Breast epithelium (tissue), 4 donors: ENCODE measurements at places on chromosomes 2 and 18. TPM values are rescaled to one million over a fixed set of nuclear protein-coding genes. Genes with fewer than 3 reads are reported as not detected.

DNA sequence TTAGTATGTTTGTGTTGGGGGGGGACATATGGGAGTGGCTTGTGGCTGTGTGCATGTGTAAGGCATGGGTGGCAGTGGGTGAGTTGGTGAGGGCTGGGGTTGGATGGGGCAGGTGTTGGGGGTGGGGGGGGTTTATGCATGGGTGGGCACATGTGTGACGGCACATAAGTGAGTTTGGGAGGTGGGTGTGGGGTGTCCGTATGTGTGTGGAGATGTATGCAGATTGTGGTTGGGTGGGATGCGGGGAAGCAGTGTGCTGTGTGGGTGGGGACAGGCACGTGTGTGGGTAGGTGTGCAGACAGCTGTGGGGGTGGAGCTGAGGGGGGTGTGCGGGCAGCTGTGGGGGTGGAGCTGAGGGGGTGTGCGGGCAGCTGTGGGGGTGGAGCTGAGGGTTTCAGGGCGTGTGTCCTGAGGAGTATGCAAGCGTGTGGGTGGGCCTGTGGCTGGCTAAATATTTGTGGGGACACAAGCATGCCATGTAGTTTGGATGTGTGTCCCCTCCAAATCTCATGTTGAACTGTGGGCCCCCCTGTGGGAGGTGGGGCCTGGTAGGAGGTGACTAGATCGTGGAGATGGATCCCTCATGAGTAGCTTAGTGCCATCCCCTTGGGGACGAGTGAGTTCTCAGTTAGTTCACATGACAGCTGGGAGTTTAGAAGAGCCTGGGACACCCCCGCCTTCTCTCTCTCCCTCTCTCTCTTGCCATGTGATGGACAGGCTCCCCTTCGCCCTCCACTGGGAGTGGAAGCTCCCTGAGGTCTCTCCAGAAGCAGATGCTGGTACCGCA lies 59.4 kb downstream of the ANKMY1 start:
- H3K36me3 ChIP-seq = no peaks in the 10 kb centered on the region
- H3K27ac ChIP-seq = no peak overlapping the region
- H3K4me1 ChIP-seq = no peaks in the 10 kb centered on the region

DNA sequence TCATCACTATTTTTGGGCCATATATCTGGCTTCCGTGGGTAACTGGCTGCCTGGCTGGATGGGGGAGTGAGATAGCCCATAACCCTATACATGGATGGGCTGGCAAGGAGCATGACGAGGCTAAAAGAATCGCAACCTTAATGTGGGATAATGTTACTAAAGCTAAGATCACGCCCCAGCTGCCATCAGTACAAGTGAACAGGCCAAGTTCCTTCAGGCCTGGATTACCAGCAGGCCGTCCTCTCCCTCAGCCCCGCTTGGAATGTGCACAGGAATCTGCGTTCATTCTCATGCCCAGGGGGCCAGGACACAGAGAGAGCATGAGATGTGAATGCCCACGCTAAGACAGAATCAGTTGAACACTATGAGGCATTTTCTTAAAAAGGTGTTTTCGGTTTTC lies 34.7 kb downstream of the RMC1 start:
- peaks cover 11% of the 10 kb centered on the region for H3K36me3 ChIP-seq
- DNase-seq = no peak
- H3K27me3 ChIP-seq = no peaks in the 10 kb centered on the region
- no peaks in the 10 kb centered on the region for H3K4me1 ChIP-seq
- H3K27ac ChIP-seq = peak overlapping the region; percentile 71
- H3K4me3 ChIP-seq = no peak overlapping the region

- H3K27me3 ChIP-seq = no peaks in the 10 kb centered on the region
- no peaks in the 10 kb centered on the region for H3K4me1 ChIP-seq
- H3K27ac ChIP-seq = no peak overlapping the region
- no peak overlapping the region for H3K4me3 ChIP-seq
- no peak for DNase-seq
- H3K36me3 ChIP-seq = no peaks in the 10 kb centered on the region
Observed at GRCh38 chr18:4888251-4889040, 308.6 kb downstream of the AKAIN1 start.

- H3K4me3 ChIP-seq = no peak overlapping the region
- no peaks in the 10 kb centered on the region for H3K27me3 ChIP-seq
- DNase-seq = peak; percentile 15
- peaks cover 7% of the 10 kb centered on the region for H3K4me1 ChIP-seq
Observed at GRCh38 chr2:240956935-240957655, 41.3 kb upstream of the SNED1 start.

Gene ALPI
- total RNA-seq = 0.33 TPM

- H3K4me1 ChIP-seq = no peaks in the 10 kb centered on the region
- H3K4me3 ChIP-seq = no peak overlapping the region
- H3K27me3 ChIP-seq = no peaks in the 10 kb centered on the region
- no peak for DNase-seq
- H3K27ac ChIP-seq = no peak overlapping the region
- no peaks in the 10 kb centered on the region for H3K36me3 ChIP-seq
Observed at GRCh38 chr2:211867845-211868451, 670.7 kb downstream of the ERBB4 start.

DNA sequence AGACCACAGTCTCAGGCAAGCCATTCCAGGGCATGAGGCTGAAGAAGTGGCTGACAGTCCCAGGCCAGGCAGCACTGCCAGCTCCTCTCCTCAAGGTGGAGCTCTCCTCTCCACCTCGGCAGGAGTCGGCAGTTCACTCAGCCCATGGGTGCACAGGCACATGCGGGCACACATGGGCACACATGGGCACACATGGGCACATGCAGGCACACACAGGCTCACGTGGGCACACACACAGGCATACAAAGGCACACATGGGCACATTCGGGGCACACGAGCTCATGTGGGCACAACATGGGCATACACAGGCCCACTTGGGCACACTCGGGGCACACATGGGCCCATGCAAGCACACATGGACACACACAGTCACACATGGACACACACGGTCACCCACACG lies 65.3 kb upstream of the TAF1B start:
- no peak overlapping the region for H3K27ac ChIP-seq
- no peaks in the 10 kb centered on the region for H3K36me3 ChIP-seq
- DNase-seq = no peak
- peaks cover 6% of the 10 kb centered on the region for H3K4me1 ChIP-seq
- H3K27me3 ChIP-seq = no peaks in the 10 kb centered on the region
- H3K4me3 ChIP-seq = no peak overlapping the region

GRCh38 chr18:62643181-62643580 lies 72.2 kb upstream of the PHLPP1 start:
- H3K27me3 ChIP-seq = no peaks in the 10 kb centered on the region
- DNase-seq = no peak
- no peaks in the 10 kb centered on the region for H3K4me1 ChIP-seq
- no peak overlapping the region for H3K4me3 ChIP-seq
- no peaks in the 10 kb centered on the region for H3K36me3 ChIP-seq

DNA sequence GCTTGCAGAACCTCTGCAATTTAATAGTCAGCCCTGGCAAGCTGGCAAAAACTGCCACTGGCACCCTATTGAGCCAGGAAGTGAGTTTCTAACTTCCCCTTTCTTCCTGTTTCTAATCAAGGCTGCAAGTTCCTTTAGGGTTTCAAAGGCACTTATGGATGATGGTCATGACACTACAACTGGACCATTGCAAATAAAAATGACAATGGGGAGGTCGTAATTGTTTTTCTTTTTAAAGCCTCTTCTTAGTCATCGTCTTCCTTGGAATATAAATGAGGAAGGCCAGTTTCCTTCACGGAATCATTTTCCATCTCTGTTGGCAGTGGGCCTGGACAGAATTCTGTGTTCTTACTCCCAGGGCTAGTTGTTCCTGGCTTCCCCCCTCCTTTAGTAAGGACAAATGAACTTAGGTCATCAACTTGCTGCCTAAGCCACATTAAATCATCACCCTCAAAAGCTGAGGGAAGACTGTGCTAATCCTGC lies 35.8 kb downstream of the SH3RF3 start:
- no peaks in the 10 kb centered on the region for H3K36me3 ChIP-seq
- DNase-seq = no peak
- H3K4me1 ChIP-seq = no peaks in the 10 kb centered on the region
- H3K27ac ChIP-seq = peak overlapping the region; percentile 36
- no peak overlapping the region for H3K4me3 ChIP-seq
- H3K27me3 ChIP-seq = no peaks in the 10 kb centered on the region

- peaks cover 15% of the 10 kb centered on the region for H3K4me1 ChIP-seq
- peak within 1 kb of the TSS; percentile 45 for H3K4me3 ChIP-seq
- peaks cover 81% of the 10 kb centered on the region for H3K27me3 ChIP-seq
- H3K36me3 ChIP-seq = no peaks in the 10 kb centered on the region
- no peak within 1 kb of the TSS for H3K27ac ChIP-seq
Observed at GRCh38 chr2:5691985-5692529, at the start of gene SOX11. Gene SOX11 (plus strand): TSS chr2:5692384. CDS start chr2:5692722, 338 bp downstream.

- no peak for DNase-seq
Observed at GRCh38 chr18:60755134-60755533, 382.6 kb upstream of the MC4R start.

Gene MROH2A
- total RNA-seq = not detected

- no peak for DNase-seq
- no peaks in the 10 kb centered on the region for H3K36me3 ChIP-seq
- no peak overlapping the region for H3K27ac ChIP-seq
- no peak overlapping the region for H3K4me3 ChIP-seq
Observed at GRCh38 chr2:78077633-78078032, 555.5 kb upstream of the LRRTM4 start.

Gene MATN3
- 1.3 TPM for total RNA-seq

Gene RIF1
- 50.5 TPM for total RNA-seq

- H3K4me1 ChIP-seq = no peaks in the 10 kb centered on the region
- H3K4me3 ChIP-seq = no peak overlapping the region
- no peak overlapping the region for H3K27ac ChIP-seq
- H3K36me3 ChIP-seq = no peaks in the 10 kb centered on the region
Observed at GRCh38 chr2:224971214-224971613, 71.1 kb downstream of the DOCK10 start.

GRCh38 chr18:74242438-74243096 lies 49.2 kb downstream of the CYB5A start:
- DNase-seq = no peak
- no peaks in the 10 kb centered on the region for H3K36me3 ChIP-seq
- H3K4me3 ChIP-seq = no peak overlapping the region
- no peaks in the 10 kb centered on the region for H3K27me3 ChIP-seq

Gene ACTR2
- 98.4 TPM for total RNA-seq

- DNase-seq = no peak
- no peaks in the 10 kb centered on the region for H3K4me1 ChIP-seq
- no peaks in the 10 kb centered on the region for H3K36me3 ChIP-seq
- no peak overlapping the region for H3K4me3 ChIP-seq
- H3K27me3 ChIP-seq = no peaks in the 10 kb centered on the region
Observed at GRCh38 chr2:23241121-23241520, 143.9 kb upstream of the KLHL29 start.

DNA sequence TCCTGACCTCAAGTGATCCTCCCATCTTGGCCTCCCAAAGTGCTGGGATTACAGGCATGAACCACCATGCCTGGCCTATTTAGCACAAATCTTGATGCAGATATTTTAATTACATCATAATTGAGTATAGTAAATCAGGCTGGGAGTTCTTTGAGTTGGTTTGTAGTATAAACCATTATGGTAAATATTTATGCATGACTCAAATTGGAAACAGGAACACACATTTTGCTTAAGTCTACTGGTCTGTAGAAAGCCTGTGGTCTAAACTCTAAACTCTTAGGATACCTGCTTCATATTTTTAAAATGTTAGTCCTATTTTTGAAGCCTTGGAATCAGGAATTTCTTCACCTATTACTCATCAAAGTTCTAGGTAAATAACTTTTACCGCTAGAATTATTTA lies 16.8 kb downstream of the ASXL3 start:
- no peaks in the 10 kb centered on the region for H3K27me3 ChIP-seq
- no peaks in the 10 kb centered on the region for H3K36me3 ChIP-seq
- no peak overlapping the region for H3K27ac ChIP-seq

Gene GREB1L
- 75.7 TPM for total RNA-seq

DNA sequence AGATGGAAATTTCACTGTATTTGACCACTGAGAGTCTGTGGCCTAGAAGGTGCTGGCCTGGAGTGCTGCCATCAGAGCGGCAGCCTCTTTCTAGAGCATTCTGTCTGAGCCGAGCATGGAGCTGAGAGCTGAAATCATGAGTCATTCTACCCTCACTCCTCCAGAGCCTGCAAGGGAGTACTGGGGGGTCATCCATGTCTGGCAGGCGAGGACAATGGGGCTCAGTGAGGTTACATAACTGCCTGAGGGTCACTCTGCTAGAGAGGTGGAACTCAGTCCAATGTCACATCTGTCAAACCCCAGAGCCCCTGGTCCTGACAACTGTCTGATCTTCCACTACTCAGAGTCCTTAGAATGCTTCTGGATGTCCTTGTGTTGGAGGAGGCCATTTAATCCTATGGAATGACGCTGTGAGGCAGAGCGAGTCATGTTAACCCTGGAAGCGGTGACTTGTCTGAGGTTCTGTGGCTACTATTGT lies 65.3 kb downstream of the HAUS1 start:
- H3K27me3 ChIP-seq = no peaks in the 10 kb centered on the region
- no peak overlapping the region for H3K4me3 ChIP-seq
- no peaks in the 10 kb centered on the region for H3K36me3 ChIP-seq
- H3K4me1 ChIP-seq = no peaks in the 10 kb centered on the region
- no peak overlapping the region for H3K27ac ChIP-seq

Gene GULP1
- total RNA-seq = 47.9 TPM

Gene OTOS
- total RNA-seq = not detected

DNA sequence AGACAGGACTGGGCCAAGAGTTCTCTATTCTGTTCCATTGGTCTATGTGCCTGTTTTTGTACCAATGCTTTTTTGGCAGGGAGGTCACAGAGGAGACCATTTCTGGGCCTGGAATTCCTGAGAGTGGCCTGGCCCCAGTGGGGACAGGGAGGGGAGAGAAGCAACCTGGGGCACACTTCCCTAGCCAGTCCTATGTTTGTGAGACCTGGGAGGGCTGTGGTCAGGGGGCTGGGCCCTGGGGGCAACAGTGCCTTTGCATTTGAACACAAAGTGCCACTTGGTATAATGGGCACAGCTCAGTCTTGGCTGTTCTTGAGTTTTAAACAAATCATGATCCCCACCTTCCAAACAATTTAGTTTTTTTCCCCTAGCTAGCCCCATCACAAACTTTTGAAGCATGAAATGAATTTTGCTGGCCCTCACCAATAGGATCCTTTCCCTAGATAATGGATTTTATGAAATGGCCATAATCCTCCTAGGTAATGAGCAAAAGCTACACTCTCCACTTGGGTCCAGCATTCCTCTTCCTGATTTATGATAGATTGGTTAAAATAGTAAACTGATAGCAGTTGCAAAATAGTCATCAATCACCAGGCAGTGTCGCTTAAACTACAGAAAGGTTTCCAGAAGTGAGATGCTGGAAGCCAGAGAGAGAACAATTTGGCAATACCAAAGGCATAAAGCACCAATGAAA lies 133.5 kb downstream of the GLI2 start:
- H3K27me3 ChIP-seq = no peaks in the 10 kb centered on the region
- no peak overlapping the region for H3K27ac ChIP-seq
- H3K4me3 ChIP-seq = no peak overlapping the region
- H3K4me1 ChIP-seq = no peaks in the 10 kb centered on the region

GRCh38 chr2:238462782-238463396 lies 36.2 kb downstream of the ASB1 start:
- H3K27me3 ChIP-seq = no peaks in the 10 kb centered on the region
- no peaks in the 10 kb centered on the region for H3K36me3 ChIP-seq
- no peaks in the 10 kb centered on the region for H3K4me1 ChIP-seq
- no peak overlapping the region for H3K27ac ChIP-seq
- H3K4me3 ChIP-seq = no peak overlapping the region
- DNase-seq = no peak

Gene FRZB
- 12.0 TPM for total RNA-seq

Gene LYG2
- not detected for total RNA-seq

Gene SERPINB11
- total RNA-seq = not detected

Gene OSR1
- 18.7 TPM for total RNA-seq

Gene SLC9A4
- not detected for total RNA-seq

Gene CDH20
- 1.2 TPM for total RNA-seq

Gene XDH
- 6.9 TPM for total RNA-seq

GRCh38 chr2:172864182-172864581 lies 128.5 kb downstream of the RAPGEF4 start:
- H3K36me3 ChIP-seq = no peaks in the 10 kb centered on the region
- H3K27me3 ChIP-seq = no peaks in the 10 kb centered on the region
- no peak overlapping the region for H3K4me3 ChIP-seq
- H3K27ac ChIP-seq = no peak overlapping the region
- H3K4me1 ChIP-seq = no peaks in the 10 kb centered on the region

Gene EIPR1
- 12.8 TPM for total RNA-seq

Gene SLC25A12
- 15.5 TPM for total RNA-seq
